Naive thymus-derived CD8-positive, alpha-beta T cell (primary cell): ENCODE measurements at places on chromosomes 12 and 14.
A peak's percentile ranks its signal among the peaks of the same experiment; 100 is the strongest.

DNA sequence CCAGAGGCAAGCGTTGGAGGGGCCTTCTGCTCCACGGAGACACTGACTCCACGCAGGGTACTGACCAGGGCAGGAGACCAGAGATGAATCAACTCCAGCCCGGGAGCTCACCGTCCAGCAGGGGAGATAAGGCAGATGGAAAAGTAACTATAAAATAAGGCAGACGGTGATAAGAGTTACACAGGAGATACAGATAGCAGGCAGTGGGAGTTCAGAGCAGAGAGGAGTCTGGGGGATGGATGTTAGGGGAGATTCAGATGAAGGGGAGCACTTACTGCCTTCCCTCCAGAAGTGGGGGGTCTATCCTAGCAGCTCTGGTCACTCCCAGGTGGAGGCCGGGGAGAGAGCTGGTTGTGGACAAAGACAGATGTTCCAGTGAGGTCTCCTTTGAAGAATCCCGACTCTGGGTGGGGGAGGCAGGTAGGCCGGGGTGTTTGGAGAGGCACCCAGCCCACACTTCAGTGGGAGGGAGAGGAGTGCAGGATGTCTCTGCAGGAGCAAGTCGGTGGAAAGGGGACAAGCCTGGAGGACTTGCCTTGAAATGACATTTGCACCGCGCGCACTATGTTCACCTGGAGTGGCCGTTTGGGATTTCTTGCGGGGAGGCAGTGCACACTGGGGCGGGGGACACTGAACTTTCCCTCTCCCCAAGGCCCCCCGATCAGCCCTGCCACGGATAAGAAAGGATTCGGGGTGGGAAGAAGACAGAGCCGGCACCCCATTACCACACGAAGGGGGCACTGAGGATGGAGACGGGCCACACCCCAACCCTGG, 1.2 kb downstream of the PITPNM2 start:
- no peak for DNase-seq

DNA sequence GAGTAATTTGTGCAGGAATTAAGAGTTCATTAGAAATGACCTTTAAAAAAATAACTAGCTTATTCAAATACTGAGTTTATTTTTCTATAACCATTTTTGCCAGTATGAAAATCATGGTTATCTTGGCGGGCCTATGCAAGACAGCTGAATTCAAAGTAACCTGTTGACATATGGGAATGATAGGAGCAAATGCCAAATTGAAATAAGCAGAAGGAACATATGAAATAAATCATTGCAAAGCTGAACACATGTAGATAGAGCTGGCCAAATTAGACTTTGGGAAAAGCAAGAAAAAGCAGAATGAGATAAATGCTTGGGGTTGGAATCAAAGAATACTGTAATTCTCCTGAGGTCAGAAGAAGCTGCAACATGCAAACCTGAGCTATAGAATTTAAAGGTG, 372.5 kb downstream of the ADAMTS20 start:
- DNase-seq = no peak

DNA sequence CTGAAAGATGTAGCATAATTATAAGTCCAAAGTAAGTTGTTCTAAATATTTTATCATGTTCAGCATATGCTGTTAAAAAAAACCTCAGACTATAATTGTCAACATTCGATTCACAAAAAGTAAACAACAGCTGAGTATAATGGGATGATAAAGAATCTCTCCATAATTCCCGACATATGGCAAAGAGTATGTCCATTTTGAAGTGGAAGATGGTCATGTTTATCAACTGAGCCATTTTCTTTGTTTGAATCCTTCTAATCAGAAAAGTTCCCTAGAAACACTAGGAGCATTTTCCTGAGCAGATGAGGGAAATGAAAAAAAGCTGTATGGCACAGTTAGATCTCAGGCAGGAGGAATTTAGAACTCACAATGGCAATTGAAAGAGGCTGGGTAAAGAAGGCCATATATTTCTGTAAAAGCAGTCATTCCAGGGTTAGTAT, 192.1 kb upstream of the AMIGO2 start:
- DNase-seq = no peak

- no peak for DNase-seq
These were observed 130.0 kb upstream of the NPAS3 start for GRCh38 chr14:32808644-32809043.

DNA sequence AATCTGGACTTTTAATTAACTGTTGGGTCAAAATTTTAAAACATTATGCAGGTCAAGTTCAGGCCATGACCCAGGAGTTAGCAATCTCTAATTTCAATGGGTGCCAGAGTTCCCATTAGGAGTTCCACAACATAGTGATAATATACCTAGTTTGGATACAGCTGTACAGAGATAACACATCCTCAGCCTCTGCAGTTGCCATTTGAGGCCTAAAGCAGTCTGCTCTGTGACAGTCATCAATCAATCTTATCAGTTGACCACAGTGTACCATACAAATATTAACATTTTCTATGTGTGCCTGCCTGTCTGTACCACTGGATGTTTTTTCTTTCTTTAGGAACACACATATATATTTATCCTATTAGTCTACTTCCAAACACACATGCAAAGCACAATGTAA, 54.0 kb upstream of the BBS10 start:
- no peak for DNase-seq

GRCh38 chr12:131815131-131815530, 13.1 kb upstream of the MMP17 start:
- DNase-seq = no peak

DNA sequence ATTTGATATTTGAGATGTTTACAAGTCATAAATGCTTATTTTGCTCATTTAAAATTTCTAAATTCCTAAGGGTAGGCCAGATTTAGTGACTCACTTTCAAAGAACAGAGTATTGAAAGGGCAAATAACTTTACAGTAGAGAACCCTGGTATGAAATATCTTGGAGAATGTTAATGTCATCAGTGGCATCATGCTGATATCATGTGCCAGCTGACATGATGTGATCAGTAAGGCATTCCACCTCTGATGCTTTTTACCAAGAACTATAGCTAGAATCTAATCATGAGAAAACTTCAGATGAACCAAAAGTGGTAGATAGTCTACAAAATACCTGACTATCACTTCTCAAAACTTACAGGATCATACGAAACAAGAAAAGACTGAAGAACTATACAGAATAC, 2.9 kb upstream of the FLRT2 start:
- DNase-seq = no peak

DNA sequence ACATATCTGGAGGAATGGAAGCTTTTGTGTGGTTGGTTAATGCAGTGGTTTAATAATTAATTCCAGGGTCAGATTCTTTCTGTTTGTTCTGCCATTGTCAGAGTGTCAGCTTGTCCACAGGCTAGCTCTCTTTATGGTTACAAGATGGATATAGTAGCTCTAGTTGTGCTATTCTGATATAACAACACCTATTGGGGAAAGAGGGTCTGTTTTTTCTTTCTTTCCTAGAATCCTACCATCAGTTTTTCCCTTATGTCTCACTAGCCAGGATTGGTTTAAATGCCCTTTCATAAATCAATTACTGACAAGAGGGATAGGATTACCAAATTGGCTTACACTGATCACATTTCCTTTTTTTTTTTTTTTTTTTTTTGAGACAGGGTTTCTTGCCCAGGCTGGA, 27.8 kb downstream of the CNOT2 start:
- no peak for DNase-seq

DNA sequence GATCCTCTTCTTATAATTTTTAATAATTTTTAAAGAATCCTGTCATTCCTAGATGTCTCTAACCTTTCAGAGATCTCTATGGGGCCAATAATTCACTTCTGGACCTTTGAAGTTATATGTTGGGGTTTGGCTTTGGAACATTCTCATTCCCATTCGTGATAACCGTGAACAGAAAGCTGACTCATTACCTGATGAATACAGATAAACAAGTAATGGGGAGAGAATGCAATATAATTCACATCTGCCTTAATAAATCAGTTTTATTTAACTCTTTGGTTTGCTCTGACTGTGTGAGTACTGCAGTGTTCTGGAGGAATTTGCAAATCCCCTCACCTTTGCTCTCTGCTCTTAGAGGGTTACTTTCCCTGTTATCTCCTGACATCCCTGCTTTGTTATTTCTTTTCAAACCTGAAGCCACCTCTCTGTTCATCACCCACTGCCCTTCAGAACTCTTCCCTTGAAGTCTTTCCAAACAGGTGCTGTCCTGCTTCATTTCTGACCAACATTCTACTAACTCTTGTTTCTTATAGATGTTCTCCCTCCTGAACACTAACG, 79.6 kb upstream of the SLC38A2 start:
- DNase-seq = no peak

GRCh38 chr12:107302649-107303341, 209.4 kb upstream of the CRY1 start:
- DNase-seq = no peak

DNA sequence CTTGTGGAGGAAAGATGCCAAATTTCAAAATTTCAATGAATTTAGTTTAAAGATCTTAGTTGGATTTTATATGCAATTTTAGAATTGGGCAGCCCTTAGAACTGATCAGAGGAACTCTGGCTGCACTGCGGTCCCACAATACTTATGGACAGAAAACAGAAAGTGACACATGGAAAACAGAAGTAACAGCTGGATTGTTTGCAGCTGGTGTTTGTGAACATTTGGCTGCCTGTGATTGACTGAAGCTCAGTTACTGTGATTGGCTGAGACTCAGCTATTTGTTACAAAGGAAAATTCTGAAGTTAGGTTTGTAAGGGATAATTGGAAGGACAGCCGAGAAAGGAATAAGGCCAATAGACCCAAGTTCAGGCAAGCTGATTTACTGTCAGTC, 10.0 kb upstream of the KRT86 start:
- DNase-seq = no peak

GRCh38 chr12:32254260-32254956, 144.9 kb upstream of the FGD4 start:
- DNase-seq = no peak

DNA sequence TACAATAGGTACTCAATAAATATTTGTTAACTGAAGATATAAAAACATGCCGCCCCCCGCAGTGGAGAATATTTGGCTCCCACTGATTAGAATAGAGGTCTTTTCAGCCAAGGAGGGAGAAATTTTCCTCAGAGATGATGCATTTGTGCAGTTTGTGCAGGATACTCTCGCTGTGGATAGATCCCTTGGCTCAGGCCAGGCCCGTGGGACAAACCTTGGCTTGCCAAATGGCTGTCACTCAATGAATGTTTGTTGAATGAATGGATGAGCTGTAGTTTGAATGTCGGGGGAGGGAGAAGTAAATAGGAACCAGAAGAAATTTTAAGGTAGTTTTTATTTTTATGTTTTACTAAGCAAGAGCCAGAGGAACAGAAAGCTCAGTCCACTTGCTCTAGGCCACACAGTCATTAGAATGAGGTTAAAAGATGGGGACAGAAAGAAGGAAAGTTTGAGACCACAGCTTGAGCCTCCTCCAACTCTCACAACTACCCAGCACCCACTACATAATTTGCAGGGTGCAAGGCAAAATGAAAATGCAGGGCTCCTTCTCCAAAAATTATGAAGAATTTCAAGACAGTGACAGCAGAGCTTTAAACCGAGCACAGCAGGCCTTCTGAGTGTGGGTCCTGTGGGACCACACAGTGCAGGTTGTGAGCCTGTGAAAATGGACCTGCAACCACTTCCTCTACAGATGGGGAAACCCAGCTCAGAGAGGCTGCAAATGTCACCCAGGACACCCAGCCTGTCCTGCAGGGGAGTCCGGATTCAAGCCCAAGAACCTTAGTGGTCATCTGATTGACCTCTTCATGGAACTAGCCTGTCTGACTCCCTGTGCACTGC, 51.4 kb downstream of the WSCD2 start:
- DNase-seq = no peak

- no peak for DNase-seq
These were observed 241.6 kb downstream of the LRIG3 start for GRCh38 chr12:58678753-58679152.

GRCh38 chr14:89826596-89826995, 127.9 kb downstream of the EFCAB11 start:
- DNase-seq = no peak

DNA sequence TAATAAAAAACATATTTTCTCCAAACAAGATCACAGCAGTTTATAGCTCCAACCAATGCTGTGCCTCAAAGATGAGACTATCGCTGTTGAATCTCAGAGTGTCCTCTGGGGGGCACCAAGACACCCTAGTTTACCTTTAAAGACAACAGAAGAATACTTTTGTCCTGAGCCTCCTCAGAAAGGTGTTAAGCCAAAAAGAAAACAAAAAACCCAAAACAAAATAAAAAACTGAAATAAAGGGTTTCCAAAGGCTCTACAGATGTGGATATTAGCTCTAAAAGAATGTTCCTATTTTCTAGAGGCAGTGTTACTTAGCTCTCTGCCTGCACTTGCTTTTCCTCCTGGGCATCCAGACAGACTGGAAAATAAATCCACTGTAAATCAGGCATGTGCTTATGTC, 86.9 kb upstream of the TTC7B start:
- DNase-seq = peak; percentile 54

DNA sequence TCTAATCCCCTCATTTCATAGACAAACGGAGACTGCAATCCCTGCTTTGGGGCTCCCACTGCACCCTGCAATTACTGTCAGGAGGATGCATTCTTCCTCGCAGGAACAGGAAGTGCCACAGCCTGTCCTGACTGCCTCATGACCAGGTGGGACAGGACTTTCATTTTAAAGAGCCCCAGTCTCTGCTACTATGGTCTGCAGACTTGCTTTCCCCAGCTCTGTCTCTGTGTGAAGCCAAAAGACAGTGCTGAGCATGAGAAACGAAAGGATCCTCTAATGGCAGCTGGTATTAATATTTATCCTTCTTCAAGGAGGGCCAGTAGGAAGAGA, 60.0 kb upstream of the PNMA1 start:
- no peak for DNase-seq

GRCh38 chr12:2244013-2244861, 191.4 kb downstream of the CACNA1C start:
- DNase-seq = no peak

- DNase-seq = no peak
These were observed 11.8 kb upstream of the KRAS start for GRCh38 chr12:25262389-25263074.

- no peak for DNase-seq
These were observed 145.4 kb upstream of the FKBP4 start for GRCh38 chr12:2649201-2650030.

GRCh38 chr12:29499235-29499634, 1.7 kb upstream of the OVCH1 start:
- no peak for DNase-seq

GRCh38 chr12:71655907-71656306, 7.7 kb downstream of the ZFC3H1 start:
- no peak for DNase-seq

GRCh38 chr14:38882533-38882932, 220.5 kb downstream of the SEC23A start:
- no peak for DNase-seq

DNA sequence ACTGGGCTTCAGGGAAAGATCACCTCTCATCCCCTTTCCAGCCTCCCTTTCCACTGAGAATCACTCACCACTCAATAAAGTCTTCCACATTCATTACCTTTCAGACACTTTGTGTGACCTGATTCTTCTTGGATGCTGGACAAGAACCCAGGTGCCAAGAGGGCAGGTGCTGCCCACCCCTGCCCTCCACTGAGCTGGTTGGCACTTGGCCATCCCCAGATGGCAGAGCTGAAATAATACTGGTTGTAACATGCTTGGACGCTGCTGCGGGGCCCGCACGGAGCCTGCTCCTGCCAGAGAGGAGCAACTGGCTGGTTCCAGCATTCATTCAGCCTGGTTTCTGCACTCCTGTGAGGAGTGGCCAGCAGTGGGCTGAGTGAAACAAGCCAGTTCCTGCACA, 386.7 kb upstream of the CCDC196 start:
- no peak for DNase-seq

- no peak for DNase-seq
These were observed 29.2 kb upstream of the DCN start for GRCh38 chr12:91211866-91212265.

GRCh38 chr12:108299516-108299915, 39.6 kb downstream of the CMKLR1 start:
- no peak for DNase-seq

GRCh38 chr14:101820283-101820798, 58.8 kb downstream of the PPP2R5C start:
- peak; percentile 67 for DNase-seq
